Activated T-cell treated with anti-CD3 and anti-CD28 coated beads for 4 hours (primary cell): ENCODE measurements at places on chromosomes 3 and 15.

DNA sequence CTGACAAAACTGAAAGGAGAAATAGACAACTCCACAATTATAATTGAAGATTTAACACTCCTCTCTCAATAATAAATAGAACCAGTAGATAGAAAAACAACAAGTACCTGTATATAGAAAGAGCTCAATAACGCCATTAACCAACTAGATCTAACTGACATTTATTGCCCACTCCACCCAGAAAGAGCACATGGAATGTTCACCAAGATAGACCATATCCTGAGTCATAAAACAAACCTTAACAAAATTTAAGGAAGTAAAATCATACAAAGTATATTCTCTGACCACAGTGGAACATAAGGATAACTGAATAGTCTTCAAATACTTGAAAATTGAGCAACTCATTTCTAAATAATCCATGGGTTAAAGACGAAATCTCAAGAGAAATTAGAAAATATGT is 25.1 kb downstream of the KBTBD12 start:
- no peak for DNase-seq

GRCh38 chr3:3087279-3087678 is 22.9 kb downstream of the IL5RA start:
- no peak for DNase-seq

DNA sequence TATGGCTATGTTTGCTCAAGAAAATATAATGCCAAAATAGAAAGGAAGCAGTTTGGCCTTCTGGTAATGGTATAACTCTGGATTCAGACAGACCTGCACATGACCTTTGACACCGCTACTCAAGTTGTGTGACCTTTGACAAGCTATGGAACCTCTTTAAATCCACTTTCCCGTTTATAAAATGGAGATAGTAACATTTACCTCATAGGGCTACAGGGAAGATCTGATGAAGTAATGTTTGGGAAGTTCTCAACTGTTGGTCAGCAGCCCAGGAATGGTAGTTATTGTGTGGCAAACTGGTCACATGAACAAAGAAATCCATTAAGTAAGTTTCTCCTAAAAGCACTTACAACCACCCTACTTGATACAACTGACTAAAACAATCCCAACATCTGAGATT is 95.1 kb upstream of the PHLDB2 start:
- no peak for DNase-seq

- no peak for DNase-seq
These were observed 26.8 kb upstream of the LIMD1 start for GRCh38 chr3:45567730-45568172.

DNA sequence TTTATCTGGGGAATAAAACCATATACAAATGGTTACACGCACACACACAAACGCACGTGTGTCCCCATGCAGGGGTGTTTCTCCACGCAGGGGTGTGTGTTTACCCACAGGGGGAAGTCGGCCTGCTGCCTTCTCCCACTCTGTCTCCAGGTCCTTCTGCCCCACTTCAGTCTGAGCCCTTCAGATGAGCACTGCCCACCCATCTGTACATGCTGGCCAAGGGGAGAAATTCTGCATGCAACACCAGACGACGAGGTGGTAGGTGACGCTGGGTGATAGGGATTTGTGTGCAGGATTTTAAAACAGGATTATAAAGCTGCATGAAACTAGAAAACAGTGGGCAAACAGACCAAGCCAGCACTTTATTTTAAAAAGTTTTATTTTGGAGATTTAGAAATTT is 122.5 kb downstream of the TJP1 start:
- no peak for DNase-seq

- DNase-seq = no peak
These were observed 105.7 kb downstream of the RTP4 start for GRCh38 chr3:187473778-187474406.

DNA sequence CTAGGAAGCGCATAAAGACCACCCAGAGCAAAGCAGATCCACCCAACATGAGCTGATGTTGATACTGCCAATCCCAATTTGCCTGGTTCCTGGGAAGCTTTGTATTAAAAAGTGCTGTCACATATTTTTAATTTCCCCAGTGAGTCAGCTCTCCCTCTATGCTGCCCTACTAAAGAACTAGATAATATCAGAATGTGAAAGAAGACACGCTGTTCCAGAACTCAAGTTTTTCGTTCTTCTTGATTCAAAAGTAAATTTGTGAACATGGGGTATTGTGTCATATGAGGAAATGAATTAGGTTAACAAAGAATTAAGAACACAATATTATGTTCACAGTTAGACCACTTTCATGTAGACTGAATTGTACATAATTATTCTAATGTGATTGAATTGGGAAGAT is 734.2 kb upstream of the ALCAM start:
- DNase-seq = no peak

- no peak for DNase-seq
These were observed 182.3 kb downstream of the EBLN2 start for GRCh38 chr3:73243740-73244139.

DNA sequence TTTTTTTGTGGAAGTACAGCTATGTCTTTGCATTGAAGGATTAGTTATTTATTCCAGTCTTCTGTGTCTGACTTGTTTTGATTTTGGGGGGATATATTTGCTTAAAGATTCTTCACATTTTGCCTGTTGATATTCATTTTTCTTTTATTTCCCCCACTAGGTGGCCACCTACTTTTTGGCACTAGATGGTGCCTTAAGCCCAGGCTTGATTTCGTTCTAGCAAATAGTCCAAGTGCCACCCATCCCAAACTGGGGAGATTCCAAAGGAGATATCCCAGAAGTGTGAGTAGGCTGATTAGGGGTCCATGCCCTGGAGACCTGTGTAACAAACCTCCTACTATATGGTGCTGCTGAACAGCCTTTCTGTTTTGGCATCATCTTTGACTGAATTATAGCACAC is 80.0 kb upstream of the SPATA16 start:
- DNase-seq = no peak

GRCh38 chr3:111547631-111548030 is 5.6 kb downstream of the CD96 start:
- no peak for DNase-seq

GRCh38 chr15:73437543-73438109 is 5.3 kb upstream of the REC114 start:
- DNase-seq = no peak

- DNase-seq = no peak
These were observed 5.7 kb downstream of the PTH1R start for GRCh38 chr3:46883054-46883829.

GRCh38 chr3:58581328-58582091 is 4.3 kb upstream of the FAM107A start:
- DNase-seq = no peak

DNA sequence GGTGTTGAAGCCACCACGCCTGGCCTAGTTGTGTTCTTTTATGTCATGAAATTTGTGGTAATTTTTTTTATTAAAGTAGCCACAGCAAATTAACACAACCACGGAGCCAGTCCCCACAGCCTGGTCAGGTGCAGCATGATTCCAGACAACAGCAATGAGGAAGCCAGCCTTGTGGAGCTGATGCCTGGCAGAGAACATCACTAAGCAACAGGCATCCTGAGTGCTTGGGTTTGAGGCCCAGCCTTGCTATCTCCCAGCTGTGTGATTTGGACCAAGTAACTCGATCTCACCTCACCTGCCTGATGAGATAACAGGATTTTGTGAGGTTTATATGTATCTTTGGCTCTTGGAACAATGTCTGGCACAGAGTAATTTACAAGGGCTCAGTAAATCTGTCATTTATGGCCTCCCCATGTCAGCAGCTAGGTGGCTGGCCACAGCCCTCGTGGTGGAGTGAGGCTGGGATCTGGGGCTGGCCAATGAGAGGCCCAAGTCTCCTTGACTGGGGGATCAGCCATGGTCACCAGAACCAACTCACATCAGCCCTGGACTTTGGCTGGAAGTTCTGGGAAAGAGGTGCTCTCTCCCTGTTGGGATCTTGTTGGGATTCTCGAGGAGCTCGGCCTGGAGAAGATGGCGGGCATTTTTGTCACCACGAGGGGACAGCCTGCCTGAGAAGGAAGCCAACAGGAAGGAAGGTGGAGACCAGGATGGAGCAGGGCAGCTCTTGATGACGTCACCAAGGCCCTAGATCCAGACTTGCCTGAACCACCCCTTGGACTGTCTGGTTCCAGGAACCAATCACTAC is 22.8 kb upstream of the FLNB start:
- no peak for DNase-seq

GRCh38 chr15:55118344-55118870 is 78.3 kb downstream of the RSL24D1 start:
- DNase-seq = no peak

DNA sequence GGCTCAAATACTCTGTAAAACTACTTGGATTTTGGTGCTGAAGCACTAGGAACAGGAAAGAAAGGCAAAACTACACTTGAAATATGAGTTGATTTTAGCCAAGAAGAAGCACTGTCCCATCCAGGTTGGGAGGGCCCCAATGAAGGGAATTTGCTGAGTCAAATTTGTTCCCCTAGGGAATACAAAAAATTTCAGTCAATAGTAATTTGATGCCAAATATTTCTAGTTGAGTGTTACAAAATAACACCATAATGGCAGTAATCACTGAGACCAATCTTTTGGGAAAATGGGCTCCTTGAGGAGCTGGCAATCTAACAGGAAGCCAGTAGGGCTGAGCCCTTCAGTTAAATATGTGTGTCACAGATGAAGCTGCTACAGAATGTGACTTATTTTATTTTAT is 896.9 kb downstream of the DIPK2A start:
- DNase-seq = no peak

DNA sequence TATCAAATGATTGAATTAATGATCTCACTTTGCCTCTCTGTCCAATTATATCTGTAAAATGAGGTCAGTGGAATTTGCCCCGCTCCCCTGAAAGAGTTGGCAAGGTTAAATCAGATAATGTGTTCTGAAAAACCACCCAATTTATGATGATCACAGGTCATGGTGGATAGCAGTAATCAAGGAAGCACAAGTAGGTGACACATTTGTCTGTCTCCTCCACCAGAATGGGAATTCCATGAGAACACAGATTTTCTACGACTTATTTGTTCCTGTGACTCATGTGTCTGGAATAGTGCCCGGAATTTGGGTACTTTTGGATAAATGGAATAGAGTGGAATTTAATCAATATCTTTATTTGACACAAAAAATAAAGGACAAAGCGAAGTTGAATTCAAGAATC is 220.9 kb upstream of the SUCLG2 start:
- DNase-seq = no peak

DNA sequence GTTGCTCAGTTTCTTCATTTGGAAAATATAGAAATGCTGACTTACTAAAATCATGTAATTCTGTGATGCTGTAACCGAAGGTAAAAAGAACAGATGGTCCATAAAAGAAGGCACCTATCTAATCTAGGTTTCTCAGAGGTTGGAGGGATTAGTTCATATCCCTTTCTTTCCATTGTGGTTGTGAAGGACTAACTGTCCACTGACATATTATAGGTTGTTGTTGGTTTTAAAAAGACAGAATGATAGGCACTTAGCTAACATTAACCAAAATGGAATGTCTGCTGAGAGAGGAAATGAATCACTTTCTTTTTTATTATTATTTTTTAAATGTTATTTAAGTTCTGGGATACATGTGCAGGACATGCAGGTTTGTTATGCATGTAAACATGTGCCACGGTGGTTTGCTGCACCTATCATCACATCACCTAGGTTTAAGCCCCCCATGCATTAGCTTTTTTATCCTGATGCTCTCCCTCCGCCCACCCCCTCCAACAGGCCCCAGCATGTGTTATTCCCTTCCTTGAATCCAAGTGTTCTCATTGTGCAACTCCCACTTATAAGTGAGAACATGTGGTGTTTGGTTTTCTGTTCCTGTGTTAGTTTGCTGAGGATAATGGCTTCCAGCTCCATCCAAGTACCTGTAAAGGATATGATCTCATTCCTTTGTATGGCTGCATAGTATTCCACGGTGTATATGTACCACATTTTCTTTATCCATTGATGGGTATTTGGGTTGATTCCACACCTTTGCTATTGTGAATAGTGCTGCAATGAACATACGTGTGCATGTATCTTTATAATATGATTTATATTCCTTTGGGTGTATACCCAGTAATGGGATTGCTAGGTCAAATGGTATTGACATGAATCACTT is 45.8 kb downstream of the ALDH1A2 start:
- DNase-seq = no peak

DNA sequence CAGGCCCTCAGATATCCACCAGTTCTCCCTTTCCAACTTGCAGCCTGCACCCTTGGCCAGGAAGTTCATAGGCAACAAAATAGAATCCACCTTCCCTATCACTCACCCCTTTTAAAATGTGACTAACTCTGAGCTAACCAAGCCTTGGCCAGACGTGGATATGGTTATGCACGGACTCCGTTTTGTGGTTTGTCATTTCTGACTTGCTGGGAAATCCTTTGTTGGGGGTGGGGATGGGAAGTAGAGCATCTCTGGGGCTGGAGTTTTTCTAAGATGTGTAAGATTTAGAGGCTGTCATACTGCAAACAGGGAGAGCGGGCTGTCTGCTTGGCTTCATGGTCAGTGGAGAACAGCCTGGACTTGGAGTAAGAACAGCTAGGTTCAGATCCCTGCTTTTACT is 62.6 kb downstream of the SMAD3 start:
- no peak for DNase-seq

DNA sequence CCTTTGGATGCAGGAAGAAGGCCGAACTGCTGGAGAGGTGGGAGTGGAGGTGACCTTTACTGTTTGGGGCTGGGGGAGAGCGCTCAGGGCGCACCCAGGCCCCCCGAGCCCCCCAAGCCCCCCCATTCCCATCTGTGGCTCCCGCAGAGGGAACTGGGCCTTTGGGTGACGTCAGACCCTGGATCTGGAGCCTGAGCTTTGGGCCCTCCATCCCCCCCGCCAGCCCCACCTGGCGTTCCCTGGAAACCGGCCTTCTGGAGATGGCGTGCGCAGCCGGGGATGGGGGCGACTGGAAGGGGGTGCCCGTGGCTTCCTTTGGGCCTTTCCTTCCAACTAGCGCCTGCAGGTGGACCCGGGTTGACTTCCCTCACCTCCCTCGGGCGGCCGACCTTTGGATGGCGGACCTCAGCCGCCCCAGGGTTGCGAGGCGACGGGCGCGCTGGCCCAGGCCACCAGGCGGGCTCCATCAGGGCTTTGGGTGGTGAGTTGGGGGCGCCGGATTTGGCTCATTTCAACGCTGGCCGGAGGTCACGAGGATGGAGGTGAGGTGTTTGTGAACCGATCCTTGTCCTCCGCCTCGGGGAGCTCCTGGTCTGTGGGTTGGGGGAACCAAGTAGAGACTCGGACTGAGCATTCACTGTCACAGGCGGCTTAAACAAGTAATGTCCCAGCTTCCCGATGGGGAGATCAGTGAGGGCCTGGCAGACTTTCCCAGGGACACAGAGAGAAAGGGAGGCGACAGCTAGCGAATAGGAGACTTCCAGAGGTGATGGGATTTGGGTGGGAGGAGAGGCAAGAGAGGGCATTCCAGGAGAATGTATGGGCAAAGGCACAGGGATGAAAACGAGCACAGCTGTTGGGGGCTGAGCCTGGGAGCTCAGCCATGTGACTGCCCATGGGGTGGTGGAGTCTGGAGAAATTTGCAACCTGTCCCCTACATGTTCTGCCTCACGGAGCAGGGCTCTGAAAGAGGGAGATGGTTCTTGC is 709 bp downstream of the SCAMP5 start:
- no peak for DNase-seq

GRCh38 chr3:197562398-197563251 is 6.9 kb upstream of the BDH1 start:
- DNase-seq = no peak
